ENCODE measurements at places on chromosomes 3 and 15.

DNA sequence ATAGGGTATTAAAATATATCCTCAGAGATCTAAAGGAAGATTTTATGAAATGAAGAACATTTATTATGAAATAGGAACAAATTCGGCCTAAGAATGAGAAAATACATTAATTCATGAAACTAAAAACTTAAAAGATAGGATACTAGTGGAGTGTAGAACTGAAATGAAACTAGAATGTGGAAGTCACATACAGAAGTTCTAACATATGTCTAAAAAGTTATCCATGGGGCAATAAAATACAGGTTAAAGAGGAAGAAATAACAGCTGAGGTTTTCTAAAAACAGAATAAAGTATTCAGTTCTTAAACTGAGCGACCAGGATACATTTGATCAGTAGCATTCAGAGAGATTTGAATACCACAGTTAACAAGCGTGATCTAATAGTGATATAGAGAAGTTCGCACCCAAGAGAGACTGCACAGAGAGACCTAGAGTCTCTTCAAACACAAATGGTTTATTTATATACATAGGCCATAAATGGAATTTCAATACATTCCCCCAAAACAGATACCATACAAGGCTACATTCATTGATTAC is 85.9 kb downstream of the FEZF2 start:
- DNase-seq, result no peak

GRCh38 chr3:44104668-44105321 is 136.9 kb upstream of the TOPAZ1 start:
- no peak for DNase-seq

DNA sequence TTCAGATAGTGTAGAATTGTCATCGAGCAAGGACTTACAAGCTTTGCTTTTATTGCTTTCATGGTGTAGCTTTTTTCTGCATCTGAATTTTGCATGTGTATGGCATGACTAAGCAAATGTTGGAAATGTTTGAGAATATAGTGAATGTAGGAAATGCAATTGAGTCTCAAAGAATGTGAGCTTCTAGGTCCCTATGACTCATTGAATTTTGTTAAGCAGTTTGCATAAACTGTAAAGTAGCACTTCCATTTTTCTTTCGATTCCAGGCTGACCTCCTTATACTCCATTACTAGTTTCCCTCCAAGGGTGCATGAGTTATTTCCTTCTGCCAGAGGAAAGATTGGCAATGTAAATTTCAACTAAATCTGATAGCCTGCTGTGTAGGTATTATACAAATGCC is 619.2 kb downstream of the DIPK2A start:
- DNase-seq, result no peak

DNA sequence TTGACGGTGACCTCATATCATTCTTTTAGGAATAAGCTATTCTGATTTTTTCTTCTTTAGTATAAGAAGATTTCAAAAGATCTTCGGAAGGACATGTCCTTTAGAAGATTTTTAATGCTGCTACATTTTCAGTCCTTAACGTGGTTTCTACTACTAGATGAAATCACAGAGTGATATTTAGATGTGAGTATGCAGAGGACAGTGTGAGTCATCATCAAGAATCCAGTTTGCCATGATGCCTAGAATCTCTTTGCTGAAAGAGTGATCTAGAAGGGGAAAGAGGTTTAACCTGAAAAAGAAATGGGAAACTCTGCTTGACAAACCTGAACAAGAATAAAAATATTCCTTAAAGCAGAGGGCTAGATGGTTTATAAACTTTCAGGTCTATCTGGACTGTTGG is 43.2 kb downstream of the SLC7A14 start:
- no peak for DNase-seq

GRCh38 chr15:68204776-68205557 is at the start of gene CALML4:
Gene CALML4 (minus strand): TSS chr15:68205332. CDS start chr15:68205247, 85 bp downstream.
- no peak for DNase-seq

GRCh38 chr15:96538491-96538890 is 208.0 kb downstream of the NR2F2 start:
- no peak for DNase-seq

DNA sequence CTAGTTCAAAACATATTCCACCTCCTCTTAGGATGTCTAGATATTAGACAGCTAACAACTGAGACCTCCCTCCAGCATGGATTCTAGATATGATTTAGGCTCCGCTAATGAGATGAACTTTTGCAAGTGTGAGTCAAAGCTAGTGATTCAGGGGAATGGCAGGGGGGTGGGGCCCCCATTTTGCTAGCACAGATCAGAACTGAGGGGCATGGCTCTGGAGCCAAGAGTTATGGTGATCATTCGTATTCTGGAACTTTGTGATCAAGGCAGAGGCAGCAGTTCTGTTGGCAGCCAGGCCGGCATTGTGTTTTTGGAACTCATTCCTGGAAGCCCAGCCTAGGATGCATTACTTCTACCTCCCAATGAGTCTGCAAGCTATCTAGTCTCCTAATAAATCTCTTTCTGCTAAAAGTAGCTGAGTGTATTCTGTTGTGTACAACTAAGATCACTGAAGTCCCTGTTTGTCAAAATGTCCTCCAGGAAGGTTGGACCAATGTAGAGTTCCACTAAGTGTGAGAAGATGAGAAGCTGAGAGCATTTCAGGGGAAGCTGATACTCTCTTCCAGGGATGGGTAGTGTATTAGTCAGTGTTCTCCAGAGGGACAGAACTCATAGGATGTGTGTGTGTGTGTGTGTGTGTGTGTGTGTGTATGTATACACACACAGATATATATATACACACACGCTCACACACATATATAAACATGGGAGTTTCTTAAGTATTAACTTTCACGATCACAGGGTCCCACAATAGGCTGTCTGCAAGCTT is 312.7 kb downstream of the TLE3 start:
- DNase-seq, result no peak

DNA sequence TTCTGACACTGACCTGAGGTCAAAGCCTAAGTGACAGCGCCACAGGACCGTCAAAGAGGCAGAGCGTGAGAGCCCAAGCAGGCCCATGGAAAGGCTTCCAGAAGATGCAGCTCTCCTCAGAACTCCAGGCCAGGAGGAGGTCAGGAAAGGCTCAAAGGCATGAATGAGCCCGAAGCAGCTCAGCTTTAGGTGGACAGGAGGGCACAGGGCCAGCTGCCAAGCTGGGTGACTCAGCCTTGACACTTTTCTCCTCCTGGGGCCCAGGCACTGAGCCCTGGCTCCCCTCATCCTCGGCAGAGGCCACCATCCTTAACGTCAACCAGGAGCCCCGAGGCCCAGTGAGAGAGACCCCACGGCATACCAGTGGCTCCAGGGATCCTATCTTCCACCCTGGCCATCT is 62.9 kb downstream of the ADCY5 start:
- no peak for DNase-seq

GRCh38 chr3:17357035-17357710 is 385.3 kb downstream of the TBC1D5 start:
- no peak for DNase-seq

GRCh38 chr15:26157081-26157480 is 294.0 kb upstream of the ATP10A start:
- DNase-seq, result no peak

GRCh38 chr15:23823508-23823907 is 136.4 kb upstream of the NDN start:
- no peak for DNase-seq

DNA sequence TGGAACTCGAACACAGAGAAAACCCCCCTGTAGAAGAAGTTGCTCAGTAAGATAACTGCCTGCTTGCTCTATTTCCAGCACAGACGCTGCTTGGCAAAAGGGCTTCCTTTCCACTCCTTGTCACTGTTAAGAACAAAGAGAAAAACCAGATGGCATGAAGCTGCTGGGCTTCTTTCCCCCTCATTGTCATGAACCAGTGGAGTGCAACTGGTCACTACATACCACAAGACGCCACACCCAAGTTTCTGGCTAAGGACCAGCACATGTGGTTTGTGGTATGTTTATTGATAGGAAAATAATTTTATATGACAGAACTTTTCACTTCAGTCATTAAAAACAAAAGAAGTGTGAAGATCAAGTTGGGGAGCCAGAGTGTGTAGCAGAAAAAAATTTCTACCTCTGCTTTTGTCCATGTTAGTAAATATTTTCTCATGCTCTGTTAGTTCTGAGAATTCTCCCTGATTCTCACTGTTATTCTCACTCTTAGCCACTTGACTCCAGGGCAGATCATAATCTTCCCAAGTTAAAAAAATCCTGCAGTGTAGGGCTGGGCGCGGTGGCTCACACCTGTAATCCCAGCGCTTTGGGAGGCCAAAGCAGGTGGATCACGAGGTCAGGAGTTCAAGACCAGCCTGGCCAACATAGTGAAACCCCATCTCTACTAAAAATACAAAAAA is 37.9 kb downstream of the CLK3 start:
- no peak for DNase-seq

- no peak for DNase-seq
These were observed 1072.0 kb downstream of the NSUN3 start for GRCh38 chr3:95134693-95135413.

- no peak for DNase-seq
These were observed at the start of gene SLC9A9 for GRCh38 chr3:143847787-143848631. Gene SLC9A9 (minus strand): TSS chr3:143848468. CDS start chr3:143848322, 146 bp downstream.

DNA sequence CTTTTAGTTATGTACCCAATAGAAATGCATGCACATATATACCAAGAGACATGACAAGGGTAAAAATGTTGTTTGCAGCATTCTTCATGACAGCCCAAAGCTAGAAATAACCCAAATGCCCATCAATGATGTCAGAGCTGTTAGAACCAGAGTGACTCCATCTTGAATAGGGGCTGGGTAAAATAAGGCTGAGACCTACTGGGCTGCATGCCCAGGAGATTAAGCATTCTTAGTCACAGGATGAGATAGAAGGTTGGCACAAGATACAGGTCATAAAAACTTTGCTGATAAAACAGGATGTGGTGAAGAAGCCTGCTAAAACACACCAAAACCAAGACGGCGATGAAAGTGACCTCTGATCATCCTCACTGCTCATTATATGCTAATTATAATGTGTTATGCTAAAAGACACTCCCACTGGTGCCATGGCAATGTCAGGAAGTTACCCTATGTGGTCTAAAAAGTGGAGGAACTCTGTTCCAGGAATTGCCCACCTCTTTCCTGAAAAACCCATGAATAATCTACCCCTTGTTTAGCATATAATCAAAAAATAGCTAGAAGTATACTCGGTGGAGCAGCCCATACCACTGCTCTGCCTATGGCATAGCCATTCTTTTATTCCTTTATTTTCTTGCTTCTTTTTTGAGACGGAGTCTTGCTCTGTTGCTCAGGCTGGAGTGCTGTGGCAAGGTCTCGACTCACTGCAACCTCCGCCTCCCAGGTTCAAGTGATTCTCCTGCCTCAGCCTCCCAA is 32.9 kb downstream of the ZBTB11 start:
- no peak for DNase-seq

- DNase-seq, result no peak
These were observed 222.1 kb downstream of the LRTM1 start for GRCh38 chr3:54705730-54706129.

GRCh38 chr15:93543093-93543492 is 454.1 kb upstream of the RGMA start:
- DNase-seq, result no peak

DNA sequence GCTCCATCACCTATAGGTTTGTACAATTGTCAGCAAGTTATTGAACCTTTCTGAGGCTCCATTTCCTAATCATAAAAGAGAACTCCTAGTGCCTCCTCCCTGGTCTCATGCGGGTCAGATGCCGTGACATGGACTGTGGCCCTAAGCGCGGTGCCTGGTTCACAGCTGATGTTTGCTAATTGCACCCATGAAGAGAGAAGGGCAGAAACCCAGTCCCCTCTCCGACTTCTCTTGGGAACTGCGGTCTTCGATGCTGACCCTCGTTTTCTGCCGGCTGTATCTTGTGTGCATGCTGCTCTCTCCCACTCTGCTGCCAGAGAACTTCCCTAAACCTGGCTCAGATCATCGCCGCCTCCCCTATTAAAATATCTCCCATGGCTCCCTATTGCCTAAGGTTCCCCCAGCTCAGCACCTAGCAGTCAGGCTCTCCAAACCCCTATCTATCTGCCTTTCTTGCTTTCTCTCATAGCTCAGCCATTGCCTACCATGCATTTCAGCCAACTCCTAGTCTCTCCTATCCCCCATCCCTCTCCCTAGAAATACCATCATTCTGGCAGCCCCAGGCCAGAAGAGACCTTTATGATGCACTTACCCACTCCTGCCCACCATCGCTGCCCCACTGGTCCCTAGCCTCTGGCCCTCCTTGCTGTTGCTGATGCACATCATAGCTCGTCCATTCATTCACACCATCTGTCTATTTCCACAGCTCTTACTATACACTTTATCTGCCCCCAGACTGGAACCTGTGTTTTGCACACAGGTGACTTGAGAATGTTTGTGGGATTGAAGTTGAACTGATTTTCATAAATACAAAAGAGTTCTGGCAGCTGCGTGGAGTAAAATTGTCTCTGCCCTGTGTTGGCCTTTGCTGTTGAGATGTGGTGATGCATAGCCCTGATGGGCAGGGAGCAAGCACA is 6.6 kb downstream of the ISG20 start:
- DNase-seq, result no peak

- DNase-seq, result peak; percentile 69
These were observed at the start of gene LMCD1 for GRCh38 chr3:8501371-8502131. Gene LMCD1 (plus strand): TSS chr3:8501823. CDS start chr3:8501939, 116 bp downstream.

DNA sequence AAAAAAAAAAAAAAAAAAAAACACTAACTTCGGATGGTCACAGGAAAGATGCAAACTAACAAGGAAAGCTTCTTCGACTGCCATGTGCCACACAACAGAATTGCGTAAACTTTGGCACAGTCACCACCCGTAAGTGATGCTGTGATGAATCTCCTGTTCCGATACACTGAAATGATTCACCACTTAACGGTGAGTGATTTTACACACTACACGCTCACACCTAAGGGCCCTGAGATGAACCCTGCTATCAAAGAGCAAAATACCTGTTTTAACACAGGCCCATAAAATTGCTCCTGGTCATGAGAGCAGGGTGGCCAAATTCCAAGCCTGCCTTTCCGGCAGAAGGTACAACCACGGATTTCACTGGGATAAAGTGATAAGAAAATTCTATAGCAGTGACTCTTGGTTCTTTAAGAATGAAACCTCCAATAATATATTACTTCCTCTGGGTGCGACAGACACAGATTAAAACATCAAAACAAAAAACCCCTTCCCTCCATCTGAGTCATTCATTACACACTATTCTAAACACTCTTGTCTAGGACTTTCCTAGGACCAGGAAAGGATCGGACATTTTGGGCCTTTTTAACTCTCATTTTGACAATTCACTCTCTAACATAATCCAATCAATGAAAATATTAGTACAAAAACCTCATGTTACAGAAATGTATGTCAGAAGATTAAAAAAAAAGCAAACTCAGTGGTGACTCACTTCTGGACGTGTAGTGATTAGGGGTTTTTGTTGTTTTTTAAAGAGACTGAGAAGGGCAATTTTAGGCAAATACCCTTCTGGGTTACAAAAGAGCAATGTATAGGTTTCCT is 28.3 kb downstream of the LRIG1 start:
- DNase-seq, result no peak

DNA sequence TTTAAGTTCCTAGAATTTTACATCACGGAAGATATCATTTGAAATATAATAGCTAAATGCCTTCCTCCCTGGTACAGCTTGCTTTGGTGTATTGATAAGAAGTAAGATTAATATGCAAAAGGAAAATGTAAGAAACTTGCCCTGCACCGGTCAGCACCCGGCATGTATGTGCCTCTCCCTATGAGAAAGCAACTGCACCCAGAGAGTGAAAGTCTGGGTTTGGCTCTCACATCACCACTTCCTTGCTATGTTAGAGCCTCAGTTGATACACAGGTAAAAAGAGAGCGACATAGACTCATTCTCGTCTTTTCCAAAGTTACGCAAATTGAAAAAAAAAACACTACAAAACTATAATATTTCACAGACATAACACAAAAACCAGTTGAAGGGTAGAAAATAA is 96.7 kb downstream of the FOXP1 start:
- DNase-seq, result no peak

- no peak for DNase-seq
These were observed 317.3 kb upstream of the WNT5A start for GRCh38 chr3:55804170-55805095.
